ENCODE measurements at places on chromosomes 3 and 15.

DNA sequence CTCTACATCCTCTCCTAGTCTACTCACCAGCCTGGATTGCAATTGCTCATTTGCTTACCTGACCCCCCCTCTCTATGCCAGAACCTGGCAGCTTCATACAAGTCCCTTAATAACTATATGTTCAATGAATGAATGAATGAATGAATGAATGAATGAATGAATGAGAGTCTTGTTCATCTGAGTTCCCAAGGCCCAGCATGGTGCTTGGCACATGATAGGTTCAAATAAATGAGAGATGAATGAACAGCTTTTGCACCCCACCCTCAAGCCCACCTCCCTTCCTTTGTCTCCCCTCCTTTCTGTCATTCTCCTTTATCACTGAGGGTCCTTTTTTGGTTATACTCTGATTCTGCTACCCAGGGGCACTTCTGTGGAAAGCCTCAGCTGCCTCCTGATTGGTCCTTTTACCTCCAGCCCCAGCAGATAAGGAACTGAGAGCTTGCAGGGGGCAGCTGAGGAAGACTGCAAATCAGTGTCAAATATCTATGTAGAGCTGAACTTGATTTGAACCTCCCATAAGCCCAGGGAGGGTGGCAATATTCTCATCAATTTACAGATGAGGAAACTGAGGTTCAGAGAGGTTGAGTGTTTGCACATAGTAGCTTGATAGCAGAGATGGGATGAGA lies 54.1 kb upstream of the CHRNB4 start:
- DNase-seq = no peak

DNA sequence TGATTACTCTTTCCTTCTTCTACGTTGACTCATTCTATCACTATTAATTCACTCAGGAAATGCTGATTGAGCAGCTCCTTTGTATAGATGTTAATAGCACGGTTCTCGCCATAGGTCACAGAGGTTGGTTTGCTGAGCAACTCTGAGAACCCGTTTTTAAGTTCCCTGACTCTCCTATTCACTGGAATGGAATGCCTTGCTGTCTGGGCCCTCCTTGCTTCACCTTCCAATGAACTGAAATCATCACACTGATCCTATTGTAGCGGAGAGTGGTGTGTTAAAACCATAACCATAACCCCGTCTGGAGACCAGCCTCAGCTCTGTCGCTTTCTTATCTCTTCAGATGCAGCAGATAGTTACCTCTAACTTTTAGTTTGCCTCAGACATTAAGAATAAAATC lies 323.6 kb downstream of the GABRB3 start:
- DNase-seq = no peak

GRCh38 chr3:136990826-136991225 lies 33.0 kb downstream of the IL20RB start:
- no peak for DNase-seq

- no peak for DNase-seq
These were observed 16.7 kb downstream of the PLA2G4D start for GRCh38 chr15:42077689-42078088.

DNA sequence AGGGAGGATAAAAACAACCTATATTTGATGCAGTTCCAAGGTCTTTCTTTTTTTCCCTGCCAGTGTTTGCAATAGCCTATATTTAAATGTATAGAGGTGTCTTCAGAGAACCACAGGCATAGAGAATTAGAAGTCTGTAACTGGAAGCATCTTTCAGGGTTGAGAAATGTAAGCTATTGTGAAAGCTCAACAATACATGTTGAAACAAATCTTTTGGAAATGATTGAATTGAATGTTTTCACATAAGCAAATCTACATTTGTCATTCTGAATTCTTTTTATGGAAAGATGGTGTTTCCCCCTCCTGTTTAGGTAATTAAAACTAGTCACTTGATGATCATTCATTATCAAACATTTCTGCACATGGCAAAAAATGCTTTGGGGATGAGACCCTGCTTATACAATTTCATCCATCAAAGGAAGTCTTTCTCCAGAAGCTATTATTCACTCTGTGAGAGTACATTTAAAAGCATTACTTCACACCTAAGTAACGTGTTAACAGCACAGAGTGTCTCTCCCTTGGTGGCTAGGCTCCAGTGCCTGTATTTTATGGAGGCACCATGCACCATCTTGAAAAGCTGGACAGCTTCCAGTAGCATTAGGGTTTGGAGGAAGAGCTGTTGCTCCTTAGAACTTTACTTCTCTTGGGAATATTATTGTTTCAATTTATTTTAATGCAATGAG lies 406.2 kb downstream of the LSAMP start:
- DNase-seq = no peak

GRCh38 chr3:55545995-55546394 lies 58.9 kb upstream of the WNT5A start:
- DNase-seq = no peak

- DNase-seq = no peak
These were observed 42.8 kb upstream of the SECISBP2L start for GRCh38 chr15:49088996-49089395.

DNA sequence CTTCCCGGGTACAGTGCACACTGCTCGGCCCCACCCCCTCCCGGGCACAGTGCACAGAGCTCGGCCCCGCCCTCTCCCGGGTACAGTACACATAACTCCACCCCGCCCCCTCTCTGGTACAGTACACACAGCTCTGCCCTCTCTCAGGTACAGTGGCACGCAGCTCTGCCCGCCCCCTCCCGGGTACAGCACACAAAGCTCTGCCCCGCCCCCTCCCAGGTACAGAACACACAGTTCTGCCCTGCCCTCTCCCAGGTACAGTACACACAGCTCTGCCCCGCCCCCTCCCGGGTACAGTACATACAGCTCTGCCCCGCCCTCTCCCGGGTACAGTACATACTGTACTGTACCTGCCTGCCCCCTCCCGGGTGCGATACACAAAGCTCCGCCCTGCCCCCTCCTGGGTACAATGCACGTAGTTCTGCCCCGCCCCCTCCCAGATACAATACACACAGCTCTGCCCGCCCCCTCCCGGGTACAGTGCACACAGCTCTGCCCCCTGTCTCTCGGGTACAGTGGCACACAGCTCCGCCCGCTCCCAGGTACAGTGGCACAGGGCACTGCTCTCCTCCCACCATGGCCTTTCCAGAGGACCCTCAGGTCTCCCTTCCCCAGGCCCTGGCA lies 16.4 kb upstream of the PRR20G start:
- DNase-seq = no peak

GRCh38 chr3:120429921-120430361 lies 20.9 kb downstream of the FSTL1 start:
- DNase-seq = no peak

- DNase-seq = peak; percentile 10
These were observed 39.3 kb downstream of the KLHL6 start for GRCh38 chr3:183515968-183516851.

DNA sequence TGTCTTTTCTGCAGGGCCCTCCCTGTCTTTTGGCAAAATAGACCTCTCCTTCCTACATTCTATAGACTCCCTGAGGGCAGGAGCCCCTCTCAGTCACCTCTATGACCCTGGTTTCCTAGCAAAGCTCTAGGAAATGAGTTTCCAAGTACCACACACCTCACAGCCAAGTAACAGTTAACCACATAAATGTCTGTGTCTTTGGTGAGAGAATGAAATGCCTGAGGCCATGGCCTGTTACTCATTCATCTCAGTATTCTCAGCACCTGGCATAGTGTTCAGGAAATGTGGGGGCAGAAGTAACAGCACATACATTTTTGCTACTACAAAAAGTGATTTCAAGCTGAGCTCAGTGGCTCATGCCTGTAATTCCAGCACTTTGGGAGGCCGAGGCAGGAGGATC lies 21.0 kb downstream of the RFT1 start:
- DNase-seq = no peak

DNA sequence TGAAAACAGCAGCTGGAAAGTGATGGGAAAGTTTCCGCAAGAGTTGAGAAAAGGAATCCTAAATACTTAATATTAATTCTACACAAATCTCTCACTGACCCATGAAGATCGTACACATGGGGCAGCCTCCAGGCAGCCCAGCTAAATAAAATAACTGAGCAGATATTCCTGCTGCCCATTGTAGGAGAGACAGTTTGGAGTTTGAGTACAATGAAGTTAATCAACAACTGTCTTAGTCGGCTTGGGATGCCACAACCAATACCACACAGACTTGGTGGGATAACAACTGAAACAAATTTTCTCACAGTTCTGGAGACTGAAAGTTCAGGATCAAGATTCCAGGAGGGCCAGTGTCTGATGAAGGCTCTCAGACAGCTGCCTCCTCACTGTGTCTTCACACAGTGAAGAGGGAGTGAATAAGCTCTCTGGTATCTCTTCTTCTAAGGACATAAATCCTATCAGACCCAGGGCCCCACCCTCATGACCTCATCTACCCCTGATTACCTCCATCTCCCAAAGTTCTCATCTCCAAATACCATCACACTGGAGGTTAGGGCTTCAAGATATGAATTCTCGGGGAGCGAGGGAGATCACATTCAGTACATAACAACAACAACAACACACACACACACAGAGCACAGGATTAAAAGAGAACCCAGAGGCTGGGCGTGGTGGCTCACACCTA lies 9.7 kb downstream of the TRPM7 start:
- DNase-seq = no peak

- DNase-seq = no peak
These were observed 93.2 kb downstream of the GHSR start for GRCh38 chr3:172354931-172355499.

Data from stimulated activated CD4-positive, alpha-beta T cell treated with anti-CD3 and anti-CD28 coated beads, Interleukin-15, amount 100 ng/mL, for 1 hour (primary cell).